HepG2 (cell line): ENCODE measurements at places on chromosomes 16 and 17. TPM values are rescaled to one million over a fixed set of nuclear protein-coding genes. Genes with fewer than 3 reads are reported as not detected.

DNA sequence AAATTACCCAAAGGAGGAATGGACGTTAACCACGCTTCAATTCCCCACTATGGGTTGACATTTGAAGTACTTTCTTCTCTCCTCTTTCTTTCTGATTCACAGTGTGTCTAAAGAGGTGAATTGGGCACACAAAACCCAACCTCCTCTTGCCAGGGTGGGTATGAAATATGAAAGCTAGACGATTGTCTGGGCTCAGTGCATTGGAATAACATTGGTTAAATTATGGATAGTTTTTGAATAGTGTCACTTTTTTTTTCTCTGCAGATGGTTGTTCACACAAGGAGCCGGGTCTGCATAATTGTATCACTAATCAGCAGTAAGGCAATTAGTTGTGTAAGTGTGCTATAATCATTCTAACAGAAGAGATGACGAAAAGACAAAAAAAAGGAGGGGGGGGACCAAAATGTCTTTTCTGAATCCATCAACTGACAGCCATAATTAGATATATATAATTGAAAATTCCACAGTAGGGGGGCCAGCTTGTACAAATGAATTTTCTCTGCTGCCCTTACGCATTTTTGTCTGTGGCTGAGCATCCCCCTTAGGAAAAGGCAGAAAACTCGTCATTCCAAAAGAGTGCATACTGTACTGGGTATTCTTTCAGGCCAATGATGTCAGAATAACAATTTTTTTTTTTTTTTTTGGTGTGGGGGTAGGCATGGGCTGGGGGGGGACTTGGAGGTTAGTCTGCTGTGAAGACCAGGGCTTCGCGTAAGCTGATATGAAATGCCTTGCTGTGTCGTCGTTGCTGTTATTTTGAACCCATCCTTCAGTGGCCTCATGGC, 307.5 kb upstream of the SALL1 start:
- no peak for DNase-seq

DNA sequence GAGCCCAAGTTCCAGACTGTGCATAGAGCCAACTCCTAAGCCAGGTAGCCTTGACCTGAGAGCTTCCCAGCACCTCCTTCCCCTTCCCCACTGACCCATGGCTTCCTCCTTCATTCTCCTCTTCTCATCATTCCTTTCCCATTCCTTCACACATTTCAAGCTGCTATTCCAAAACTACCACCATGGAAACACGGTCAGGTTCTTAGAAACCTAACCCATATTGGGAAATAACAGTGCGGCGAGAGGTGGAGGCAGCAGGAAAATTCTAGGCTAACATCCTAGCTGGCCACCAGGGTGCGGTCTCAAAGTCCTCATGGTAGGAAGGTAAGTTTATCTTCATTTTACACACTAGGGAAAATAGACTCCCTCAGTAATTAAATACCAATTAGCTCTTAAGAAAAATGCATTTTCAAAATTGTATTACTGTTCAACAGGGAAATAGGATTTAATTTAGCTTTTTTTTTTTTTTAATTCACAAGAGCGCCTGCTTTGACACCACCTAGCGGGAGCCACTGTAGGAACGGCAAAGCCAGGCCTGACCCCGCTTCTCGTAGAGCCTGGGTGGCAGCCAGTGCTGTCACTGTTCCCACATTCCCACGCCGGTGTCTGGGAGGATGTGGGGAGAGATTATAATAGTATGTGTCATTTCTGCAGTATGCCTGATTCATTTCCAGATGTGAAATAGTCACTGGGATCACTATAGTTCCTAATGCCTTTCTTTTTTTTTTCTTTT, 14.0 kb upstream of the SPHK1 start:
- no peak for DNase-seq

DNA sequence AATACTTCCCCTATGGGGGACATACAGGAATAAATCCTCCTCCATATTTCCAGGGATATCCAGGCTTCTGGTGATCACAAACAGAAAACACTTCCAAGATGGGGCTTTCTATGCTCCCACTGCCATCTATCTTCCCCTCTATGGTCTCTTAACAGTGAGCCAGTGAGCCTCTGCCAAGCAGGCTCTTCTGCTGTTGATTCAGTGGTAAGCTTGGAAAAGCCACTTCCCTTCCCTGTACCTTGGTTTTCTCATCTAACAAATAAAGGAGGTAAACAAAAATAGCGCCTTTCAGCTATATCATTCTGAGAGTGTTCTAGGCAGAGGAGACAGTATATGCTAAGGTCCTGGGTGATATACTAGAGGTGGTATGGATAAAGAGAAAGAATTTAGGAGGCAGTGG, 368.0 kb downstream of the SHISA9 start:
- no peak for DNase-seq

Gene GP1BA
- not detected in 2 replicates for total RNA-seq

Gene IL34
- 1.2 and 1.4 TPM in 2 replicates for total RNA-seq
